T-helper 9 cell (primary cell): ENCODE measurements at places on chromosomes 3 and 15.

DNA sequence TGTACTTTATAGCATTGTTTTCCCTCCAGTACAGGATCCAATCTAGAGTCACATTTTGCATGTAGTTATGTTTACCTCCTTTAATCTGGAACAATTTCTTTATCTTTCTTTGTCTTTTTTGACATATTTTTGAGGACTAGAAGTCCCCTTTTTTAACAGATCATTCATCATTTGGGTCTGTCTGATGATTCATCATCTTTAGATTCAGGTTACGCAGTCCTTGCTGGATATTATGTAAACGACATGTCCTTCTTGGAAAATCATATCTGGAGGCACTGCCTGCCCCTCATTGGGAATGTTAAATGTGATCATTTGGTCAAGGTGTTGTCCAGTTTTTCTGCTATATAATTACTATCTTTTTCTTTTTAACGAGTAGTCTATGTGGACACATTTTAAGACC lies 18.3 kb downstream of the TGM4 start:
- DNase-seq = no peak

GRCh38 chr3:46684891-46685290 lies 8.6 kb downstream of the ALS2CL start:
- no peak for DNase-seq

DNA sequence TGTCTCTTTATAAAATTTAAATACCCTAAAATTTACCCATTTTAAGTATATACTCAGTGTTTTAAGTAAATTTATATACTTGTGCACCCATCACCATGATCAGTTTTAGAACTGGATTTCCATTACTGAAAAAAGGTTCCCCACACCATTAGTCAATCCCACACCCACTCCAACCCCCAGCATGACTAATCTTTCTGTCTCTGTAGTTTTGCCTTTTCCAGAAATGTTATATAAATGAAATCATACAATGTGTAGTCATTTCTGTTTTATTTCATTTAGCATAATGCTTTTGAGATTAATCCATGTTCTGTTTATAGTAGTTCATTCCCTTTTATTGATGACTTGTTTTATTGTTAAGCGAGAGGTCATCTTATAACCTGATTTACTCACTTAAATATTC lies 66.1 kb upstream of the LIMD1 start:
- DNase-seq = no peak

DNA sequence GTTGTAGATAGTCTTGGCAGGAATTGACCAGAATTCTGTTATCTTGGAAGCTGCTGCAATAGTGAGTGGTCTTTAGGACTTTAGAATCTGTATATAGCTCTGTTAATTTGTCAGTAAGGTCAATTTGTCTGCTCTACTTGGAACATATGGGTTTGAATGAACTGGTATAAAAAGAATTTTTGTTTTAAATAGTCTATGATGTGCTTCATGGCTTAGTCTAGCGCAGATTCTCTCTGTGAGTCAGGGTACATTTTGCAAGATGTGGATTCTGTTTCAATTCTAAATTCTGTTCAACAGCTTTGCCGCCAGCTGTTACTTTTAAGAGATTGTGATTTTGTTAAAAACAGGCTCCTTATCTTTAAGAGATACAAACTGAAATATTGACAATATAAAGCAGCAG lies 135.9 kb upstream of the AGBL1 start:
- no peak for DNase-seq

GRCh38 chr3:152745646-152746045 lies 89.3 kb upstream of the P2RY1 start:
- DNase-seq = no peak

- no peak for DNase-seq
These were observed 9.8 kb upstream of the SEMA4B start for GRCh38 chr15:90191344-90191687.

GRCh38 chr15:98134905-98135304 lies 174.4 kb downstream of the ARRDC4 start:
- DNase-seq = no peak

GRCh38 chr3:25362118-25362517 lies 65.9 kb upstream of the RARB start:
- DNase-seq = no peak
